ENCODE measurements at places on chromosomes 16 and 17. TPM values are rescaled to one million over a fixed set of nuclear protein-coding genes. Genes with fewer than 3 reads are reported as not detected.

Gene CD7
- total RNA-seq: 67.9 TPM

Gene TM4SF5
- not detected for total RNA-seq

Gene CHD9NB
- total RNA-seq: 0.42 TPM

Gene CCL16
- 0.09 TPM for total RNA-seq

Gene ZSCAN10
- 0.05 TPM for total RNA-seq

GRCh38 chr16:728131-728889 lies 1.4 kb downstream of the HAGHL start:
- peak; percentile 60 for DNase-seq

GRCh38 chr16:17106243-17106791 lies 364.4 kb downstream of the XYLT1 start:
- no peak for DNase-seq

DNA sequence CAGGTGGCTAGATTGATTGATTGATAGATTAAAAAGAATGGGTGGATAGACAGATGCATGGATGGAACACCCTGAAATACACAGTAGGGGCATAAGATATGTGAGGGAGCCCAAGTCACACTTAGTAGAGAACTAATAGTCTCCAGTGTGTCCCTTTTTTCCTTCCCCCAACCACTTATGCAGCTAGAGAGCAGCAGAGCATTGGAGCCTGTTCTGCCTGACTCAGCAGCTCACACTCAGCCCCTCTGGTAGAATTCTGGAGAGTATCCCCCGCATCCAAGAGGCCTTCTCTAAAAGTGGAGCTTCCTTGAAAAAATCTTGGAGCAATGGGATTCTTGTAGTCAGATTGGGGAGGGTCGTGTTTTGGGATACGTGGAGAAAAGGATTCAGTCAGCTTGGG lies 20.5 kb upstream of the GPR139 start:
- no peak for DNase-seq

- DNase-seq: no peak
These were observed 29.9 kb downstream of the MIS12 start for GRCh38 chr17:5516060-5516792.

GRCh38 chr16:53912155-53912554 lies 208.2 kb downstream of the FTO start:
- DNase-seq: no peak

- DNase-seq: peak; percentile 48
These were observed 1.7 kb upstream of the SLC16A11 start for GRCh38 chr17:7045492-7046126.
